NCI-H1105 treated with DMSO at 0.1 percent for 48 hours (cell line): ENCODE measurements at places on chromosomes 12 and 14.

- DNase-seq = no peak
These were observed 26.4 kb downstream of the DEGS2 start for GRCh38 chr14:100132903-100133510.

GRCh38 chr12:78208092-78208491 lies 377.4 kb downstream of the NAV3 start:
- no peak for DNase-seq

DNA sequence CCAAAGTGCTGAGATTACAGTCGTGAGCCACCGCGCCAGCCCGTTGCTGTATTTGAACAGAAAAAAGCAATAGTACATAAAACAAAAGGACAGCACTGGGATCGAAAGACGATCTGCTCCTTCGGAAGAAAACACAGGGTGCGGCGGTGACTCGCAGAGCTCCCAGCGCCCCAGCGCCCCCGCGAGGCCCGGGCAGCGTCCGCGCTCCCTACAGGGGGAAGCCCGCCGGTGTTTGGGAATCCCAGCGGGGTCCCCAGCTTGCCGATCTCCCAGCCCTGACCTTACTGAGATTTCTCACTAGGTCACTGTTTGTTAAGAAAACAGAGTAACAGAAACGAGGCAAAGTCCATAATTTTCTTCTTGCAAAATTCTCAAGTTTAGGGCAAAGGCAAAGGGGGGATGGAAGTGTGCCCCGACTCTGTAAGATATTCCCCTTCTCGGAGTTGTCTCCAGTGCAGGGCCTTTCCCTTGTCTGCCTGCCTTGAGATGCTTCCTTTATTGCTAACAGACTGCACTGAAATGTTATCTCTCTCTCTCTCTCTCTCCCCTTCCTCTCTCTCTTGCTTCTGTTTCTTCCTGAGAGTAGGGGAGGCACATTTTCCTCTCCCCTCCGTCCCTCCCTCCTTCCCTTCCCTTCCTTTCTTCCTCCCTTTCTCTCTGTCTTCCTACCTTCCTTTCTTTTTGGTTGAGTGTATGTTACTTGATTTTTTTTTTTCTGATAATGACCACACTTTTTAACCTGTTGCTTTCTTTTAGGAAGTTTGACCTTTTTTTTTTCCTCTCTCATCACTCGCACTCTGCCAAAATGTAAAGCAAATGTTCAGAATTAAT lies 91.9 kb downstream of the TMEM30B start:
- no peak for DNase-seq

DNA sequence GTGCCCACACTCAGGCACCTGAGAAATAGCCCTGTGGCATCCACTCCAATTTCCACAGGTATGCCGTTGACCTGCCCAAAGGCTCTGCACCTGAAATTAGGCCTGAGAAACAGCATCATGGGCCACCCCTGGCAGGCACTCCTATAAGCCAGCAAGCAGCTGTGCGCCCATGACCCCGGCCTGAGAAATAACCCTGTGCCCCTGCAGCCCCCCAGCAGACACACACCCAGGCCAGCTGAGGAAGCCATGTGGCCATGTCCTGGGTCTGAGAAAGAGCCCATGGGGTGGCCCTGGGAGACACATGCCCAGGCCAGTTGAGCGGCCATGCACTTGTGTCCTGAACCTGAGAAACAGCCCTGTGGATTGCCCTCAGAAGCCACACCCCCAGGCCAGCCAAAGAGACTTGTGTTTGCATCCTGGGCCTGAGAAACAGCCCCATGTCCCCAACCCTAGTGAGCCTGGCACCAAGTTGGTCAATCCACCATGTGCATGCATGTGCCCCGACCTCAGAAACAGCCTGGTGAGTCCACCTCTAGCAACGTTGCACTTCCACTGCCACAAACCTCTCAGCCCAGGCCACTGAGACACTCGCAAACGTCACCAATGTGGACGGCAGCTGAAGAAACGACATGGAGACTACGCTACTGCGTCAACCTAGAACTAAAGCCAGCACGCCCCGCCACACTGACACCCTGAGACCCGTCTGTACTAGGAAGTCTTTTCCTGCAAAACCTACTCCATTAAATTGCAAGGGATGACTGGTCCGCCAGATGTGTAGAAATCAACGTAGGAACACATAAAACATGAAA lies 411.9 kb downstream of the TMEM121 start:
- DNase-seq = no peak

DNA sequence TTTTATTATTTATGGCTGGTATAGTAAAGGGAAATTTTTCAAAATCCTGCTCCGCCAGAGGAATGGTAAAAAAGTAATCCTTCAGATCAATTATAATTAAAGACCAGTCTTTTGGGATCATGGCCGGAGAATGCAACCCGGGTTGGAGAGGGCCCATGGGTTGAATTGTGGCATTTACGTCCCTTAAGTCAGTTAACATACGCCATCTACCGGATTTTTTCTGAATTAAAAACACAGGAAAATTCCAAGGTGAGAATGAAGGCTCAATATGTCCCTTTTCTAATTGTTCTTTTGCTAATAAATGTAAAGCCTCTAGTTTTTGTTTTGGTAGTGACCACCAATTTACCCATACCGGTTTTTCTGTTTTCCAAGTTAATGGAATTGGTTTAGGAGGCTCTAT lies 602.8 kb downstream of the ALG10 start:
- DNase-seq = peak; percentile 13

GRCh38 chr12:76486011-76486410 lies 73.6 kb downstream of the OSBPL8 start:
- DNase-seq = no peak

GRCh38 chr12:102167821-102168604 lies 29.6 kb downstream of the PMCH start:
- no peak for DNase-seq

GRCh38 chr12:12714276-12715021 lies 2.7 kb upstream of the CDKN1B start:
- peak; percentile 79 for DNase-seq

DNA sequence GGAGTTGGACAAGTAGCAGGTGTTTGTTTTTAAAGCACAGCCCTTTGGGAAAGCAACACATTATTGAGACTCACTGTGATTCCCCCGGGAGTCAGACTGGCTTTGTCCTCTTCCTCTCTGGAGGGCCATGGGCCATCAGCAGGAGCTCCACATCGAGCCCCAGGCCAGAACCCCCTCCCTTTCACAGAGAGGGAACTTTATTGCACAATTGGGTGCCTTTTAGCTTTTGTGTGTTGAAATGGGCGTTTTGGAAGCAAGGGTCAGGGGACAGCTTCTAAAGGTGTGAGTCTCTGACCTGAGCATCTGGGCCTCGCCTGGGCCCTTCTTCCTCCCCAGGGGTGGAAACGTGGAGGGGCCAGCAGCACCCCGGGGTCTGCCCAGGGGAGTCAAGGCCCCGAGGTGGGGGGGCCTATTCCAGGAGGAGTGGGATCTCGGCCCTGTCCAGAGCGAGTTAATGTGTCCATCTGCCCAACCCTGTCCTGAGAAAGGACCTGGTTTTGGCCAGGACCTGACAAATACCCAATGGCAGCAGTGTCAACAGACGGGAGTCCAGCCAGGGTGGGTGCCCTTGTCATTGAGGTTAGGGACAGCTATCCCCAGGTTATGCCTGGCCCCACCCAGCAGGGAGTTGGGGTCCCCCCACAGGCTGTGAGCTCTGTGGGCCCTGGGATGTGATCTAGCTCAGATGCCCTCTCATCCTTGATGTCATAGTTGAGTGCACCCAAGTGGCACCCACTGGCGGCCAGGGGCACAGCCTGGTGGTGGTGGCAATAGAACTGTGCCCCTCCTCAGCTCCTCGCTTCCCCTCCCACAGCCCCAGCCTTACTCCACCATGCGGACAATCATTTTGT lies 37.1 kb downstream of the SLC8B1 start:
- DNase-seq = no peak

- DNase-seq = peak; percentile 23
These were observed 445 bp downstream of the CERS5 start for GRCh38 chr12:50166799-50167048.

DNA sequence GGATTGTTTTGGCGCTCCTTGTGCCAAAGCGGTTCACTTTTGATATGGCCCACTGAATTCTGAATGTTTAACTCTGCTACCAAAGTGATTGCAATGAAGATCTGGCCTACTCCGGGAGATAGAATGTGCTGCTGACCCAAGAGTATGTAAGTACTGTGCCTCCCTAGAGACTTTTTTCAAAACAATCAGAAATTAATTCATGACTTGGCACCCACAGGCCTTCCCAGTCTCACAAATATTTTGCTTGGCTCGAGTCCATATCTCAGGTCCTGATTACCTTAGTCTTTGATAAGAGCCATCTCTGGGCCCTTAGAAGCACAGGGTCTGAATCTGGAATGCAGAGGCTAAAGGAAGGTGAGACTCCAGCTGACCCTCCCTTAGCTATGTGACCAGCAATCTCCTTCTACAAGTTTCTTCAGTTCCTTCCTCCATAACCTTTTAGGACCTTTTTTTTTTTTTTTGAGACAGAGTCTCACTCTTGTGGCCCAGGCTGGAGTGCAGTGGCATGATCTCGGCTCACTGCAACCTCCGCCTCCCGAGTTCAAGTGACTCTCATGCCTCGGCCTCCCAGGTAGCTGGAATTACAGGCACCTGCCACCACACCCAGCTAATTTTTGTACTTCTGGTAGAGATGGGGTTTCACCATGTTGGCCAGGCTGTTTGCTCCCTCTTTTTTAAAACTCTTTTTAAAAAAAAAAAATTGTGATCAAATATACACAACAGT lies 49.5 kb upstream of the METAP2 start:
- DNase-seq = peak; percentile 44

- no peak for DNase-seq
These were observed 70.9 kb upstream of the PIWIL1 start for GRCh38 chr12:130266751-130267150.

DNA sequence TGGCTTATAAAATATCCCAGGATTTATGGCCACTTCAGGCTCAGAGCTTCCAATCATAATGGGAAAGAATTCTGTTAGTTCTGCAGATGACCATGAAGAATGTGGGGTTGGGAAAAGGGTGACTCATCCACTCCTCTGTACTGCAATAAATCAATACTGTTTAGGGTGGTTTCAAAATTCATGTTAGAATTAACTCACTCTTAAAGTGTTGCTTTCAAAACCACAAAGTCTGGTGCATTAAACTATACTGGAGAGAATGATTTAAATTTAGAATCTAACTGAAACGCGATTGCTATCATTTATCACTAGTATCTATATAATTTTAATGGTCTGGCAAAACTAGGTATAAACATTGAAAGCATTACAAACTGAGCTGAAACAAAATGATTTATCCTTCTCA lies 798 bp downstream of the CCDC198 start:
- no peak for DNase-seq

DNA sequence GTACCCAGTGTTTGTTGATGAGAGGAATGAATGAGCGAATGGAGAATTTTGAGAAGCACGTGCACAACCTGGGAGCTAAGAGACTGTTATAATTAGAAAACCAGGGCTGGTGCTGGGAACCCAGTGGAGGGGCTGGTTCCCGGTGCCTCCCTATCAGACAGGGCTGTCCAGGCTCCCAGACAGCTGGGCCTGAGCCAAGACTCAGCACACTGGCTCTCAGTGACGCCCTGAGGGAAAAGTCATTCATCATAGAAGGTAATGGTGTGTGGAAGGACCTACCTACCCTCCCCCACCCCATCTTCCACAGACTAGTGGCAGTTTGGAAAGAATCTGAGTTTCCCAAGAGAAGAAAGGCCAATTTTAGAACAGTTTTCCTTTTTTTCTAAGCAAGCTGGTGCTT lies 34.7 kb downstream of the KCNA5 start:
- peak; percentile 74 for DNase-seq

DNA sequence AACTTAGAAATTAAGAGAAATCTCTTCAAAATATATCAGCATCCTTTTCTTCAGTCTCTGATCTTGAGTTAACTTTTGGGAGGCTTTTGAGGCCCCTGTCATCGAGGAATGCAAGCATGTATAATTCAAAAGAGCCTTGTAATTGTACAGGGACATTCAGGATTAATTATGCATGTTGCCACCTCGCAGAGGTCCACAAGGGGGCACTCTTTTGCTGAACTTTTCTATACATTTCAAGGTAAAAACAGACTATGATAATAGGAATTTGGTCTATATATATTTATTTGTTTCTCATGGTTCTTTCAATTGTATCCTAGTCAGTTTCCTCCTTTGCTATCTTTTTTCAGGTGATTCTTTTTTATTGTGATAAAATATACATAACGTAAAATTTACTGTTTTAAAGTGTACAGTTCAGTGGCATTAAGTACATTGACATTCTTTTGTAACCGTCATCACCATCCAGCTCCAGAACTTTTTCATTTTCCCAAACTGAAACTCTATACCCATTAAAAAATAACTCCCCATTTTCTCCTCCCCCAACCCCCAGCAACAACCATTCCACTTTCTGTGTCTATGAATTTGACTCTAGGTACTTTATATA lies 47.0 kb upstream of the SLC2A13 start:
- DNase-seq = peak; percentile 77

- no peak for DNase-seq
These were observed 371.5 kb downstream of the ALG10 start for GRCh38 chr12:34393821-34394150.

- no peak for DNase-seq
These were observed 96.4 kb downstream of the HECTD4 start for GRCh38 chr12:112285600-112286401.

- no peak for DNase-seq
These were observed 154.7 kb downstream of the FBXL14 start for GRCh38 chr12:1439687-1440086.

DNA sequence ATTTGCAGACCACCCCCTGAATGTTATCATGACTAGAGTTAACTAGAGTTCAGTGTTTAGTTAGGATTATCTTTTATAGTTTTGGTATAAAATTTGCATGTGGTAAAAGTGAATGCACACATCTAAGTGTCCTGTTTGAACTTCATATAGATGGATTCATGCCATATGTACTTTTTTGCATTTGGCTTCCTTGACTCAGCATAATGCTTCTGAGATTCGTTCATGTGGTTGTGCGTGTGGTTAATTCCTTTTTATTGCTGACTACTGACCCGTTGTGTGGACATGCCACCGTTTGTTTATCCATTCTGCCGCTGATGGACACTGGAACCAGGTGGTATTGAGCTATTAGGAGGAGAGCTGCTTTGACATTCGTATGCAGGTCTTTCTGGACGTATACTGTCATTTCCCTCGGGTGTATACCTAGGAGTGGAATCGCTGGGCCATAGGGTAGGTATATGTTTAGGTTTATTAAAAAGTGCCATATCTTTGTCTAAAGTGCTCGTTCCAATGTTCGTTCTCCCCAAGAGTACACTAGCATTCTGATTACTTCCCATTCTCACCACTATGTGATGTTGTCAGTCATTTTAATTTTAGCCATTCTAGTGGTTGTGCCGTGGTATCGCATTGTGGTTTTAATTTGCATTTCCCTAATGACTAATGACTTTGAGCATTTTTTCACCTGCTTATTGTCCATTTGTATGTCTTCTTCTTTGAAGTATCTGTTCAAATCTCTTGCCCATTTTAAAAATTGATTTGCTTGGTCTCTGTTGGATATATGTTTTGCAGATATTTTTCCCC lies 37.7 kb downstream of the RIN3 start:
- no peak for DNase-seq

DNA sequence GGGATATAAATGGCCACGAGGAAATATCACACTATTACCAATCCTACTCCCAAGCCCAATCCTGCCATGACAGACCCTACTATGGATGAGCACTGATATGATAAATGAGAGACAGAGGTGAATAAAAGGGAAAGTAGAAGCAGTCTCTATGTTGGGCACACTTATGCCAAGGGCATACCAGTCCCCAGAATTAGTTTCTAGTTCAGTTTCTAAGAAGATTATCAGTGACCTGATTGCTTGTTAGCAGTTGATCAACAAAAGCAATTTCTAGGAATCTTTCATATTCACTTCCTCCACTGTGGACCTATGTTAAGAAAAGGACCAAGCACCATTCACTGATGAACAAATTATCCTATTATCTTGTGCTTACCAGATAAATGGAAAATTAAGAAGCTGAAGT lies 20.0 kb downstream of the SCAF11 start:
- no peak for DNase-seq
